ENCODE measurements at places on chromosomes 4 and X. TPM values are rescaled to one million over a fixed set of nuclear protein-coding genes. Genes with fewer than 3 reads are reported as not detected.

DNA sequence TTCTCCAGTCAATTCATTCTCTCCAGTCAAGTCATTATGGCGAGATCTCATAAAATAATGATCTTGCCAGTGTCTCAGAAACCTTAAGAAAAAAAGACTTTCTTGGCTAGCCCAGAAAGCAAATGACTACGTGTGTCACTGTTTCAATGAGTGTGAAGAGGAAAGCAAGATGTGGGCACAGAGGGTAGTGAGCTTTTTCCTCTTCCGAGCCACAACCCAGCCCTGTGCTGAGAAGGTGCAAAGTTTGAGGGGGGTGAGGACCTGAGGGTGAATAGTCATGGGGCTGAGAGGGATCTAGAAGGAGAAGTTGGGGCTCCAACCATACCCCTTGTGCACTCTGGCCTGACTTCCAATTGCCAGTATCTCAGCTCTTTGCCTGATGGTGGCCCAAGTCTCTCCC lies 85.6 kb upstream of the EGFL6 start:
- H3K27ac ChIP-seq = no peak overlapping the region
- no peak for DNase-seq
- no peaks in the 10 kb centered on the region for H3K27me3 ChIP-seq
- H3K4me1 ChIP-seq = peaks cover 21% of the 10 kb centered on the region
- H3K36me3 ChIP-seq = no peaks in the 10 kb centered on the region
- H3K4me3 ChIP-seq = no peak overlapping the region

- no peaks in the 10 kb centered on the region for H3K36me3 ChIP-seq
- H3K27me3 ChIP-seq = no peaks in the 10 kb centered on the region
- H3K4me1 ChIP-seq = no peaks in the 10 kb centered on the region
- DNase-seq = no peak
Observed at GRCh38 chr4:119016636-119017035, 119.0 kb upstream of the MYOZ2 start.

DNA sequence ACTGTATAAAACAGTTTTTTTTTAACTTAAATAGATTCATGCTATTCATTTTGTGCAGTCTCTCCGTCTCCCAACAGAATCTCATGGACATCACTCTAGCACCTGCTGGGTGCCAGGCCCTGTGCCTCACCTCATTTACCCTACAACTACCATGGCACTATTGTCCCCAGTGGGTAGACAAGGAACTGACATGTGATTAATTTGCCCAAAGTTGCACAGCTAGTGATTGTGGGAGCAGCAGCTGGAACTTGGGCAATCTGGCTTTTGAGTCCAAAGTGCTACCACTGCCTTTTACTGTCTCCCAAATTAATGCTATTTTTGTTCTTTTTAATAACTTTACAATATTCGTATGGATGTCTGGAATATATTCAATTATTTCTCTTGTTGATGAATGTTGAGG lies 11.2 kb upstream of the PGRMC2 start:
- no peaks in the 10 kb centered on the region for H3K4me1 ChIP-seq
- DNase-seq = no peak
- no peaks in the 10 kb centered on the region for H3K36me3 ChIP-seq
- no peaks in the 10 kb centered on the region for H3K27me3 ChIP-seq
- no peak overlapping the region for H3K4me3 ChIP-seq

Gene SORBS2
- 0.34 TPM for total RNA-seq

DNA sequence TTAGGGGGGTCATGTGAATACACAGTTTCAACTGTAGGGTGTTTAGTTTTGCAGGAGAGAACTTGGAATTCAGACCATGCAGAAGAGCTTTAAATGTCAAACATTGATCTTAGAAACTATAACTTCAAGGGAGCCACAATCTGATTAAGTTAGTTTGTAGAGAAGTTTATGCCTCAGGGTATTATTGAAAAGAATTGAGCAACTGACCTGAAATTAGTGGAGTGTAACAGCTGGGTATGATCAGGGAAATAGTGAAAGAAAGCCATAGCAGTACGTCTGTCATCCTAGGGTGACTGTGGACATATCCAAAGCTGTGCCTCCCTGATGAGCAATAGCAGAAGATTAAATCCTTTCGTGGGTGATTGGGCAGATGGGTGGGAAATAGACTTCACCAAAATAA lies 63.8 kb downstream of the FAM47B start:
- no peak overlapping the region for H3K4me3 ChIP-seq
- no peak overlapping the region for H3K27ac ChIP-seq
- no peaks in the 10 kb centered on the region for H3K27me3 ChIP-seq
- no peak for DNase-seq

Gene CLNK
- not detected for total RNA-seq

Gene GPRASP1
- total RNA-seq = 1.1 TPM

DNA sequence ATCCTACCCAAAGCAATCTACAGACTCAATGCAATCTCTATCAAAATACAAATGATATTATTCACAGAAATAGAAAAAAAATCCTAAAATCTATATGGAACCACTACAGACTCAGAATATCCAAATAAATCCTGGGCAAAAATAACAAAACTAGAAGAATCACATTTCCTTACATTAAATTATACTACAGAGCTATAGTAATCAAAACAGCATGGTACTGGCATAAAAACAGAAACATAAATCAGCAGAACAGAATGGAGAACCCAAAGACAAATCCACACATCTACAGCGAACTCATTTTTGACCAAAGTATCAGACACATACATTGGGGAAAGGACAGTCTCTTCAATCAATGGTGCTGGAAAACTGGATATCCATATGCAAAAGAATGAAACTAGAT lies 304.1 kb upstream of the FGF13 start:
- H3K36me3 ChIP-seq = no peaks in the 10 kb centered on the region
- H3K4me3 ChIP-seq = no peak overlapping the region
- no peaks in the 10 kb centered on the region for H3K4me1 ChIP-seq
- H3K27me3 ChIP-seq = no peaks in the 10 kb centered on the region
- no peak for DNase-seq

GRCh38 chrX:107119283-107119682 lies 661 bp upstream of the RBM41 start:
- peaks cover 11% of the 10 kb centered on the region for H3K36me3 ChIP-seq
- H3K4me3 ChIP-seq = peak overlapping the region; percentile 72
- no peak for DNase-seq
- H3K27ac ChIP-seq = no peak overlapping the region
- no peaks in the 10 kb centered on the region for H3K27me3 ChIP-seq
- peaks cover 10% of the 10 kb centered on the region for H3K4me1 ChIP-seq

GRCh38 chr4:177369372-177369771 lies 59.7 kb downstream of the NEIL3 start:
- no peak overlapping the region for H3K27ac ChIP-seq
- no peaks in the 10 kb centered on the region for H3K4me1 ChIP-seq
- no peak for DNase-seq
- no peaks in the 10 kb centered on the region for H3K27me3 ChIP-seq
